ENCODE measurements at places on chromosomes 12 and 14.
A peak's percentile ranks its signal among the peaks of the same experiment; 100 is the strongest.

GRCh38 chr12:78864870-78865463 lies 393 bp downstream of the SYT1 start:
- no peak for DNase-seq

DNA sequence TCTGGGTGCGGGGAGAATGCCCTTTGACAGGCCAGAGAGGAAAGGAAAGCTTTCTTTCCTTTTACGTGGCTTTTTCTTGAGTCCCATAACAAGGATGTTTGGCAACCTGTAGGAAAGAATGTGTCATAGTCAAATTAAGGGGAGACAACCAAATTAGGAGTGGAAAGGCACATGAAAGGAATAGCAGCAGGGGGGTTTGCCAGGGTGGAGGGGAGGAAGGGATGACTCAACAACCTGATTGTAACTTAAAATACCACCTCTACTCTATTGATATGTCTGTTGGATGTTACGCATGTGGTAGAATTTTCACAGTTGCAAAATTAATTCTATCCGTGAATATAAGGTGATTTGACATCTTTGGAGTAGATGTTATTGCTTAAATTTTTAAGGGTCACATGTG lies 28.5 kb upstream of the MYBPC1 start:
- DNase-seq, result no peak

- no peak for DNase-seq
Measured at GRCh38 chr12:29656762-29657538, 126.8 kb downstream of the TMTC1 start.

DNA sequence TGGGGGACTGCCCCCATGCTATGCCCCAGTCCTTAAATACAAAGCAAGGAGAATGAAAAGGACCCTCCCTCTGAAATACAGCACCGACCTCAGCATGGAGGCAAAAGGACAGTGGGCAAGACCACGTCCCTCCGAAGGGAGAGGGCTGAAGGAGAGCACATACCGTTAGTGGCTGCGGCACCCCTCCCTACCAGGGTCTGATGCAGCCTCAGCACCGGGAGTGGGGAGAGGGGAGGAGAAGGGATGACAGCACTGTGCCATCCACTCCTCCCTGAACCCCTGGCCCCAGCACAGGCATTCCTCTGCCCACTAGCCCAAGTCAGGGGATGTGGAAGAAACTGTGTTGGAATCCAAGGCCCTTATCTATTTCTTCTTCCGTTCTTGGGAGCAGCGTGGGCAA lies 3.6 kb upstream of the ACRBP start:
- no peak for DNase-seq

DNA sequence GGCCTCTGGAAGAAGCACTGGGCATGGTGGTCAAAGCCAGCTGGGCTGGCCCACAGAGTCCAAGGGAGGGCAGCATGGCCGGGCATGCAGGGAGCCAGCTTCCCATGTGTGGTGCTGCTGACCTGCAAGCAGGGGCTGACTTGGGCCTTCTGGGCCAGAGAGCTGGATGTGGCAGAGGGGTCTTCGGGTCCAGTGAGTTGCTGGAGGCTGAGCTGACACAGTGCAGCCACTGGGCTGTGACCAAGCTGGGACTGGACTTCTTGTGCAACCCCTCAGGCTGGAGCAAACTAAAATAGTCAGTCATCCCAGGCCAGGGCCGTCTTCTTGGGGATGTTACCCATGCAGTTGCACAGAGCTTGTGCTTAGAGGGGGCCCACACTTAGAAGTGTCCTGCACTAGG lies 7.3 kb upstream of the RIN3 start:
- no peak for DNase-seq

DNA sequence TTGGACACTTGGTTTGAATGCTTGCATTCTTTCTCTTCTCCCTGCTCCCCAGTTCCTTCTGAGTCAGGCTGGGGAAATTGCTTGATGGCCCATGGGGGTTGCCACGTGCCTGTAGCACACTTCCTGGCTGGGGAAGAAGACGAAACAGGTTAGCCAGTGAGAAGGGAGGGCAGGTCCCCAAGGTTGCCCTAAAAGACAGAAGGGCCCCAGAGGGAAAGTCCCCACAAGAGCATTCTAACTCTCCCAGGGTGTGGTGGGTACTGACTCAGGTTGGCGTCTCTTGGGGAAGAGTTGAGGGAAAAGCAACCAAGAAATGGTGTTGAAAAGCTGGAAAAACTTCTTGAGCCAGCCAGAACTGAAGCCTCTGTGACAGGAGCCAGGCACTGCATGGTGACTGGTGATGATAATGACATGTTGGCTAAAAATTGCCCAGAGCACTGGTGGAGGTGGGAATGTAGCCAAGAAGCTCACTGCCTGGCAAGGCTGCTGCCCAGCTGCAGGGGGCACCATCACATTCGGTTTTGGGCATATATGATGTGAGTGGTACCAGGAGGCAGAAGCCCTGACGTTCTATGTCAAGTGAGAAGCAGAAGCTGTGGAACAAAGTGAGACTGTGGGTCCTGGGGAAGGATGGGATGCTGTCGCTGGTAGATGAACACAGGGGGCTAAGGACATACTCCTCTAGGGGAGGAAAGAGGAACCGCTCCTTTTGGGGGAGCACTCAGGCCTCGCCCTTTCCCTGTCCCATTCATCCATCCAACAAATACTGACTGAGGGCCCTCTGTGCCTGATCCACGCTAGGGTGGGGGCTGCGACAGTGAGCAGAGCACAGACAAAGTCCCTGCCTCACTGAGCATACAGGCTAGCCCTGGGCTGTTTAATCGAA lies 8.1 kb upstream of the RABGGTA start:
- DNase-seq, result no peak

GRCh38 chr12:97616946-97617345 lies 154.3 kb downstream of the RMST start:
- DNase-seq, result no peak

GRCh38 chr14:23056145-23056955 lies 970 bp downstream of the CDH24 start:
- no peak for DNase-seq

- DNase-seq, result no peak
Measured at GRCh38 chr12:58583529-58583928, 336.8 kb downstream of the LRIG3 start.

- no peak for DNase-seq
Measured at GRCh38 chr14:54219261-54220070, 177.3 kb upstream of the CDKN3 start.

GRCh38 chr14:92040431-92041051 lies 682 bp upstream of the TRIP11 start:
- DNase-seq, result no peak

GRCh38 chr14:67486890-67487289 lies 1.6 kb downstream of the TMEM229B start:
- DNase-seq, result no peak

DNA sequence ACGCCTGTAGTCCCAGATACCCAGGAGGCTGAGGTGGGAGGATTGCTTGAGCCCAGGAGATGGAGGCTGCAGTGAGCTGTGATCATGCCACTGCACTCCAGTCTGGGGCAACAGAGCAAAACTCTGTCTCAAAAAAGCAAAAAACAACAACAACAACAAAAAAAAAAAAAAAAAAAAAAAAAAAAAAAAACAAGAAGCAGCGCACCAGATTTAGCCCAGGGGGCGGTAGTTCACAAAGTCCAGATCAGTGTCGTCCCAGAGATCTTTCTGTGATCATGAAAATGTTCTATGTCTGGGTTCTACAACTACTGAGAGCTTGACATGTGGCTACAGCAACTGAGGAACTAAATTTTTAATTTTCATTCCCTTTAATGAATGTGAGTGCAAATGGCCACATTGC lies 27.4 kb downstream of the OAS2 start:
- DNase-seq, result no peak

GRCh38 chr12:113641426-113642030 lies 169.9 kb upstream of the LHX5 start:
- no peak for DNase-seq

- DNase-seq, result no peak
Measured at GRCh38 chr12:88299567-88300101, 157.5 kb downstream of the TMTC3 start.

- DNase-seq, result no peak
Measured at GRCh38 chr14:82647088-82647810, 1113.6 kb upstream of the SEL1L start.

- peak; percentile 40 for DNase-seq
Measured at GRCh38 chr14:91114079-91115065, 499 bp downstream of the DGLUCY start.

DNA sequence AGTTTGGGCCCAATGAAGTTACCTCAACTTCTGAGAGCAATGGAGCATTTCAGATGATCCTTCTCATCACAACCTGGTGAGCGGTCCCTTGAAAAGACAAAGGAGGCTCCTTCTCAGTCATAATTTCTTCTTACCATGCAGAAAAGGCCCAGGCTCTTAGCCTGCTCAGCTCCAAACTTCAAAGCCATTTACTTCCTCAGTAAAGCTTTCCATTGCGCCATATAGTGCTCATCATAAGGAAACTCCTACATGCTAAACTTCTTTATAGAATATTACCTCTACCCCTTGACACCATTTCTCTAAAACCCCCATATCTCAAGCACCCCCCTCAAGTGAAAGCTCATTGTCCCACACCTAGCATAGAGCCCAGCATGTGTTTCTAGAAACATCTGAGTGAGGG lies 127.1 kb downstream of the GTF2A1 start:
- DNase-seq, result no peak

- DNase-seq, result no peak
Measured at GRCh38 chr12:76595056-76595455, 35.5 kb upstream of the OSBPL8 start.

- no peak for DNase-seq
Measured at GRCh38 chr14:68668531-68668930, 124.3 kb downstream of the ZFP36L1 start.

- no peak for DNase-seq
Measured at GRCh38 chr12:79373896-79374499, 316.8 kb downstream of the PAWR start.

- DNase-seq, result no peak
Measured at GRCh38 chr12:91397866-91398532, 215.4 kb upstream of the DCN start.

DNA sequence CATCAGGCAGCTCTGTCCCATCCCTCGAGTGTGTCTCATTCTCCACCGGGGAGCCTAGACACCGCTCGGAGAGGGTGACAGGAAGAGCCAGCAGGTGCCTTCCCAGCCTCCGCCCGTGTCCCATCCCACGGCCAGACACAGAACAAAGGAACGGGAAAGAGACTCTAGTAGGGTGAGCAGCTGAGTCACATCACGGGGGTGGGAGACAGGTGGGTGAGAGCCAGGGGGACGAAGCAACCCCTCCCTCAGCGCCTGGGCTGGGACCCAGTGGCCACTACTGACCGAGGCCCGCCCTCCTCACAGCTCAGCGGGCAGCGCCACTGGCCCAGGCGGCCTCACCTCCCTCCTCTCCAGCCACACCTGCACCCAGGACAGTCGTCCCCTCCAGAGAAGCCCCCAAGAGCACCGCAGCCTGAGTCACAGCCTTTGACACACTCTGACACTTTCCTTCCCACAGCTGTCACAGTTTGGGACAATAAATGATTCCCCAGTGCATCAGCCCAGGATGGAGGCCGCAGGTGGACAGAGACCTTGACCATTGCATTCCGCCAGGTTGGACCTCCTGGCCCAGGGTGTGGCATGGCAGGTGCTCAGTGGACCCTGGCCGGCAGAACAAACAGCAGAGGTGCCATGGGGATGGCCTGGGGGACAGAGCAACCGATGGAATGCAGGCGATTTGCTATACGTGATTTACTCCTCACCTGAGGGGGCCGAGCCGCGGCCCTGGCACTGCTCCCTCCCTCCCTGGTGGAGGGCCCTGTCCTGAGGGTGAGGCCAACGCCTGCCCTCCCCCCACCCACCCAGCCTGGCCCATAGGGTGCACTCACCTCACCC lies 45.4 kb upstream of the GALNT9 start:
- no peak for DNase-seq

GRCh38 chr12:93404961-93405849 lies 27.5 kb downstream of the NUDT4 start:
- DNase-seq, result no peak

DNA sequence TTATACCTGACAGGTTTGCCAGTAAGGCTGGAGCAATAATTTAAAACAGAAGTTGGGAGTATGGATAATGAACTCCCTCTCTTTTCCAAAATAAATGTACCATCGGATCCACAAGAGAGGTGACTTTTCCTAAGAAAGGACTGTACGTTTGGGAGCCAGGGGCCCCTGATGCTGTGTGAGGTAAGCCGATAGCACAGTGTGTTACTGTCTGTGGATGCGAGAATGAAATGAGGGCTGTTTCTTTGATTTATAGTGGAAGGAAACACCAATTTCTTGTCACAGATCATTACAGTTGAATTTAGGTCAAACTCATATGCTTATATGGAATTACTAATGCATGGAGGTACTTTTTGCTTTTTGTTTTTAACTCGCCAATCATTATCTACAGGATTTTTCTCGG lies 147.7 kb downstream of the ZNF664 start:
- no peak for DNase-seq

DNA sequence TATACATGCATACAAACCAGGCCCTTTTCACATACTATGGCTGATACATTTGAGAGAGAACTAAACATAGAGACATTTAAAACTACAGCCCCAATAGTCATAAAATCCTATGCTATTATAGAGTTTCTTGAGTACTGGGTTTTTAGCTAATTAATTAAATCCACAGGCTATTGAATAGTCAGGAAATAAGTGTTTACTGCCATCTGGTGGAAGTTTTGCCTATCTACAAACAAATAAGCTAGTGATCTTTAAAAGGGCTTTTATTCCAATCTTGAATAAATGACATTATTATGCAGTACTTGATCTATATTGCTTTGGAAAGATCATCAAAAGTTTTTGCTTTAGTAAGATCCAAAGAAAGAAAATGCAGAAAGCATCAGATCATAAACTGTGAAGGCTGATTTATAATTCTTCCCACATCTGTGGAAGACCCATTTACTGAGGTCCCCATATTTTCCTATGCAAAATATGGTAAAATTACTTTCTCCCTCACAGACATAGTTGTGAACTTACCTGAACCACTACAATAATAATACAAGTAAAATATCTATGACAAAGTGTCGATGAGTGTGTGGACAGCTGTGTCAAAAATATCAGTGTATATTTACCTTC lies 131.3 kb downstream of the ITPR2 start:
- no peak for DNase-seq

DNA sequence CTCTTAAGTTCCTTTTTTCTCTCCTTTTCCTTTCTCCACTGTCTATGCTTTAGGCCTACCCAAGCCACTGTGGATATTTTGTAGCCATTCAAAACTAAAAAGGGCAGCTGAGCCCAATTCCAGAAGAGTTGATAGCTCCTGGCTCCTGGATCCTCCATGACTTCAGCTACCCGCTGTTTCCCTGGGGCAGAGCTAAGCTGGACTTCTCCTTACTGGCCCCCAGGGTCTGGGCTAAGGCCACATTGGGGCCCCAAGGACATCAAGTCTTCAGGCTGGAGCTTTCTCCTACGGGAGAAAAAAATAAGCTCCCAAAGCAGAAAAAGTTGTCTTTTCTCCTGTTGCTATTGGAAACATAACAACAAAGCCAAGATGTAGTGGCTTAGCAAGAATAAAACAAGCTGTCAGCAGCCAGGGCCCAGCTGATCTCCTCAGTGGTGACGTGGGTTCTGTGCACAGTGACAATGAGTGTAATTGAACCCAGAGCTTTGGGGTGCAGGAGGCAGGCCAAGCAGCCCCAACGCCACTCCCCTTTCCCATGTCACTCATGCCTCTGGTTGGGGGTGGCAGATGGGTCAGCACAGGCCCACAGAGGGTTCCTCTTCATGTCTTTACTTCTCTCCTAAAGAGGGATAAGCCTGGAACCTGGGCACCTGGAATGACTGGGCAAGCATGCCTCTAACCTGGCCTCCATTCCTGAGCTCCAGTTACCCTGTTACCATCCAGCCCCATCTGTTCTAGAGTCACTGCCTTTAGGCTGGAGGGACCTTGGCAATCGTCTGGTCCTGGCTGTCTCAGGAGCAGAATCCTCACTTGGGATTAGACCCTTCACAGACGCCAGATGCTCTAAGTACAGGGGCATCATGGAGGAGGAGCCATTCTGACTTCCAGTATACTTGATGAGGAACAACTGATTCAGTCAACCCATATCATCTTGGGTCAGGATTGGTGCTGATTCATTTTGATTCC lies 171.2 kb downstream of the ZFP36L1 start:
- DNase-seq, result no peak

Data from stimulated activated CD8-positive, alpha-beta memory T cell treated with anti-CD3 and anti-CD28 coated beads, Interleukin-7, amount 100 ng/mL, for 24 hours (primary cell).